Natural killer cell (primary cell): ENCODE measurements at places on chromosomes 7 and 10.

DNA sequence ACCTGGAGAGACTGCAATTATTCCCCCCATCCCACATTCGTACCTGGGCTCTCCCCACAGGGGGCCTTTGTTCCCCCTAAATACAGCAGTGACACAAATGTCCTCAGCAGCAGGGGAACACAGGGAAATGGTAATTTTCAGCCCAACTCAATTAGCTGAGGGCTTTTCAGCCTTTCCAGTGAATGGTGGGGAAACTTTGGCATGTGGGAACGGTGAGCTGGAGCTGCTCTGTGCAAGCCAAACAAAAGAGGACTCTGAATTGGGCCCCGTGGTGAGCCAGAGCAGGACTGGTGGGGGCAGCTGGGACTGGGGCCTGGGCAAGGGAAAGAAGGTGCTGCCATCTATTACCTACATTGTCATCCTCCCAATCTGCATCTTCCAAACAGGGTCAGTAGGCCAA lies 51.0 kb downstream of the FBXW4 start:
- H3K4me1 ChIP-seq, result no peaks in the 10 kb centered on the region
- peaks cover 21% of the 10 kb centered on the region for H3K36me3 ChIP-seq
- no peak for DNase-seq
- no peaks in the 10 kb centered on the region for H3K27me3 ChIP-seq
- H3K4me3 ChIP-seq, result no peak overlapping the region

GRCh38 chr7:64839910-64840309 lies 45.7 kb downstream of the ZNF138 start:
- no peak overlapping the region for H3K27ac ChIP-seq
- DNase-seq, result no peak
- no peak overlapping the region for H3K4me3 ChIP-seq
- no peaks in the 10 kb centered on the region for H3K4me1 ChIP-seq

- H3K4me1 ChIP-seq, result no peaks in the 10 kb centered on the region
- H3K36me3 ChIP-seq, result no peaks in the 10 kb centered on the region
- no peak overlapping the region for H3K4me3 ChIP-seq
- no peaks in the 10 kb centered on the region for H3K27me3 ChIP-seq
- no peak overlapping the region for H3K27ac ChIP-seq
Observed at GRCh38 chr7:34091321-34091917, 186.1 kb downstream of the BMPER start.

DNA sequence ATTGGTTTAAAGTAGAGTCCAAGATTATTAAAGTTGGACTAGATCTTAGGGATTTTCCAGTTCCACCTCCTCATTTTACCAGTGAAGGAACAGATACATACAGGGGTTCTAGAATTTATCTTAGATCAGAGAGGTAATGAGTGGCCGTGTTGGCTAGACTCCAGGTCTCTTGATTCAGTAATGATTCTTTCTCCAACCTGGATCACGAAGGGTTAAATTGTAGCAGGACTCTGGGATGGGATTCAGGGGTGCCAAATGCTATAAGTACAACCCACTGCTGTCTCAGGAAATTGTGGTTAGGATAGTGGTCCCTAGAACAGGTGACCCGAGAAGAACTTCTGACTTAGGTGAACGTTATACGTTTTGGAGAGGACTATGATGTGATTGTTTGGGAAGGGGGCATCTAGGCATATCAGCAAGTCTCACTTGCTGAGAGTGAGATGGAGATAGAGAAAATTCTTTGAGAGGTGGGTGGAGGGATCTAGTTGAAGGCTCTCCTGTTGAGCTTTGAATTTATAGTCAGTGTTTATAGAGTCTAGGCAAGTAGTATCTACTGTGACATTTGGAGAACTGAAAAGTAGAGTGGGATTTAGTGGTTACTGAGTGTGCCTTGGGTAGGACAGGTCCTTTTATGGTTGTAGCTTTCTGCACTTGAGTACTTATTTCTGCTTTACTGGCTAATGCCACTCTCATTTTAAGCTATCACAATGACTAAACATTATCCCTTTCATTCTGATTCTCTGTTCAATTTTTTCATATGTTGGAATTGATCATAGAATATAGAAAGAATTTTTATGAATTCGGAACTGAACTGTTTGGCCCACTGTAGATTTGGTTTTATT lies 58.3 kb downstream of the ST7 start:
- H3K36me3 ChIP-seq, result no peaks in the 10 kb centered on the region
- H3K4me1 ChIP-seq, result peaks cover 13% of the 10 kb centered on the region
- DNase-seq, result no peak
- H3K27ac ChIP-seq, result no peak overlapping the region
- no peak overlapping the region for H3K4me3 ChIP-seq

DNA sequence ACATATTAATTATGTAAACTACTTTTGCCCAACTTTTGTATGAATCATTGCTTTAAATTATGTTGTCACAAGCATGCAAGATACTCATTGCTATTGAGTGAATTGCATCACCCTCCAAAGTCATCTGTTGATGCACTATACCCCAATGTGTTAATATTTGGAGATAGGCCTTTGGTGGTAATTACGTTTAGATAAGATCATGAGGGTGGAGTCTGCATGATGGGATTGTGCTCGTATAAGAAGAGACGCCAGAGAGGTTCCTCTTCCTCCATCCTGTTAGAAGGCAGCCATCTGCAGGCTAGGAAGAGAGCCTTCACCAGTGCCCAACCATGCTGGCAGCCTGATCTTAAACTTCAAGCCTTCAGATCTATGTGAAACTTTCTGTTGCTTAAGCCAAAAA lies 95.3 kb upstream of the MAGI2 start:
- no peaks in the 10 kb centered on the region for H3K4me1 ChIP-seq
- no peak for DNase-seq
- H3K4me3 ChIP-seq, result no peak overlapping the region
- H3K27ac ChIP-seq, result no peak overlapping the region
- H3K27me3 ChIP-seq, result no peaks in the 10 kb centered on the region

- no peak overlapping the region for H3K27ac ChIP-seq
- no peak overlapping the region for H3K4me3 ChIP-seq
- peaks cover 9% of the 10 kb centered on the region for H3K4me1 ChIP-seq
Observed at GRCh38 chr10:70541736-70542564, 60.6 kb downstream of the PRF1 start.

DNA sequence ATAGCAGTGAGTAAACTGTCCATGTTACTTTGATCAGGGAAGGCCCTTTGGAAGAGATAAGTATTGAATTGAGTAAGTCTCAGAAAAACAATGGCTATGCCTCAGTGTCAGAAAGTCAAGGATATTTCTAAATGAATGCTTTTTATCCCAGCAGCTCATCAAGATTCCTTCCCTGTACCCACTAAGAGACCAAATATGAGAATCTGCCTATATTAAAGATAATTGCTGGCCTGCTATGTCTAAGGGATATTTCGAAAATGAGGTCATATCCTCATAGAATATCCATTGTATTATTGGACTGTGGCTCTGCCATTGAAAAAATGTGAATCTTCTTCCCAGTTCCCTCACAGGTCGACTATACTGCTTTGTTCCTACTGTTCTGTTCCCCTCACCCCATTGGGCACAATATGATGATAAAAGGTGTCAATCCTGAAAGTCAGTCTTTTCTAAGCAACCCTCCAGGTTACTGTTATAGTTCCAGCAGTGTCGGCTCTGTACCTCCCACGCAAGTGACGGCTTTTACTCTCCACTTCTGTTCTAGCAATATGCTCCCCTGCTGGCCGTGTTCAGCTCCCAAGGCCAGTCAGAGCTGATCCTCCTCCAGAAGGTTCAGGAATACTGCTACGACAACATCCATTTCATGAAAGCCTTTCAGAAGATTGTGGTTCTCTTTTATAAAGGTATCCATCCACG lies 51.7 kb downstream of the BZW2 start:
- no peak for DNase-seq
- H3K27me3 ChIP-seq, result no peaks in the 10 kb centered on the region
- no peaks in the 10 kb centered on the region for H3K4me1 ChIP-seq

DNA sequence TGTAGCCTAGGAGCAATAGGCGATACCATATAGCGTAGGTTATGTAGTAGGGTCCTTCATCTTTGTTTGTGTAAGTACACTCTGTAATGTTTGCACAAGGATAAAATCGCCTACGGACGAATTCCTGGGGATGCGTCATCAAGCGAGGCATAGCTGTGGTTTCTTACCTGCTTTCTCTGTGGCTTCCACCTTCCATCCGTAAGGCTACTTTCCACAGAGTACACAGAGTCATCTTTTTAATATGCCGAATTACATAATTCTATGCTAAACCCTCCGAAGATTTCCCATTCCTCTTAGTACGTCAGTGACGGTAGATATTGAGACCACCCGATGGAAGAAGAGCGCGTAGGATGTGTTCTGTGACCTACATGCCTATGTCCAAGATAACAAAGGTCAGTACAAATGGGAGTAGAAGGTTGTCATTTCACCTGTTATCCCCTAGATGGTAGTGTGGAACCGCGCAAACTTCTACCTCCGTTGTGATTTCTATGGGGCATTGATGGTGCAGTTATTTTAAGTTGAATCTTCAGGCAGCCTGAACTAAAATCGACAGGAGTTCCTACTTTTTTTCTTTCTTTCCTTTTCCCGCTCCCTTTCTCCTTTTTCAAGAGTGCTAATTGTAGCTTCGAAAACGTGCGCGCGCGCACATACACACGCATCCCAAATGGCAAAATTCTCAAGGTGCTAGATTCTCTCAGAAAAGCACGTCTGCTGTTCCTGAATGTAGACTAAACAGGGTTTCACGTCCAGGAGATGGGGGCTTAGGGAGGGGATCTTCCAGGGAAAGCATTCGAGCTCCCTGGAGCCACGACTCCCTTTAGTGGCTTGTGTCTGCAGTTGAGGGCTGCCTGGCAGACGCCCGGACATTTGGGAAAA lies 111.7 kb upstream of the MBL2 start:
- no peaks in the 10 kb centered on the region for H3K27me3 ChIP-seq
- DNase-seq, result no peak
- H3K27ac ChIP-seq, result no peak overlapping the region
- no peaks in the 10 kb centered on the region for H3K4me1 ChIP-seq
- no peaks in the 10 kb centered on the region for H3K36me3 ChIP-seq

DNA sequence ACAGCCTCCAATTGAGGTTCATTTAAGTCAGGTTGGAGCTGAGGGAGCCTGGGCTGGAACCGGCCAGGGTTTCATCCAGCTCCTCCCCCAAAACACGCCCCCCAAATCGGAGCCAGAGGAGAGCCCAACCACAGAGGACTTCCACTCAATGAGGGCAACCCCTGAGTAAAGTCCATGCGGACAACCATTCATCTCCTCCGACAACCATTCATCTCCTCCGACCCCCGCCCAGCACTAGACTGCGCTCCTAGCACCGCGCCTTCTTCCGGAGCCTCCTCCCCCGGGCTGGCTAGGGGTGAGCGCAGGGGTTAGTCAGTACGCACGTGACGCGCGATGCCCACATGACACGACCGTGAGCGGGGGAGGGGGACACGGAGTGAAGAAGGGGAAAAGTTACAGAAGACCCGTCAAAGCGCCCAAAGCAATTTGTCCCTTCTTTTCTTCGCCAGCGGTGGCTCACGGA lies 1.4 kb downstream of the MAGI2 start:
- no peaks in the 10 kb centered on the region for H3K36me3 ChIP-seq
- H3K27ac ChIP-seq, result no peak overlapping the region
- H3K4me1 ChIP-seq, result peaks cover 12% of the 10 kb centered on the region
- H3K27me3 ChIP-seq, result peaks cover 15% of the 10 kb centered on the region
- DNase-seq, result peak; percentile 22

DNA sequence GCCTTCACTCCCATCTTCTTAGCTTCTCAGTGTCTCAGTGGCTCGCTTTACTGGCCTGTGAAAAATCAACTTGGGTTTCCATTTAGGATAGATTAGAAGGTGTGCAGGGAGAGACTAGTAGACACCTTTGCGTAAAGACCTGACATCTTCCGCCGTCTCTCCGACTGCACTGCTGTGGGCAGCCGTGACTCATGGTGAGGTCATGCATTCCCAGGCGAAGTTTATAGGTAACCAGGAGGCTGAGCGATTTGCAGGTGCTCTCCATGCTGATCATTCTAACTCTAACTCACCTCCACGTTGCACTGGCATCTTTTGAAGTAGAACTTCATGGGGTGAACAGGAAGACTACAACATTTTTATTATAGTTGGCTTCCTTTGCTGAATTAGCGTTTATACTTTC lies 68.0 kb upstream of the ZNF438 start:
- no peaks in the 10 kb centered on the region for H3K36me3 ChIP-seq
- H3K27me3 ChIP-seq, result no peaks in the 10 kb centered on the region
- H3K4me3 ChIP-seq, result no peak overlapping the region
- H3K4me1 ChIP-seq, result peaks cover 8% of the 10 kb centered on the region

GRCh38 chr10:117246997-117247671 lies 6.2 kb downstream of the SLC18A2 start:
- DNase-seq, result no peak
- H3K36me3 ChIP-seq, result no peaks in the 10 kb centered on the region
- H3K27me3 ChIP-seq, result peaks cover 2% of the 10 kb centered on the region
- H3K27ac ChIP-seq, result no peak overlapping the region

DNA sequence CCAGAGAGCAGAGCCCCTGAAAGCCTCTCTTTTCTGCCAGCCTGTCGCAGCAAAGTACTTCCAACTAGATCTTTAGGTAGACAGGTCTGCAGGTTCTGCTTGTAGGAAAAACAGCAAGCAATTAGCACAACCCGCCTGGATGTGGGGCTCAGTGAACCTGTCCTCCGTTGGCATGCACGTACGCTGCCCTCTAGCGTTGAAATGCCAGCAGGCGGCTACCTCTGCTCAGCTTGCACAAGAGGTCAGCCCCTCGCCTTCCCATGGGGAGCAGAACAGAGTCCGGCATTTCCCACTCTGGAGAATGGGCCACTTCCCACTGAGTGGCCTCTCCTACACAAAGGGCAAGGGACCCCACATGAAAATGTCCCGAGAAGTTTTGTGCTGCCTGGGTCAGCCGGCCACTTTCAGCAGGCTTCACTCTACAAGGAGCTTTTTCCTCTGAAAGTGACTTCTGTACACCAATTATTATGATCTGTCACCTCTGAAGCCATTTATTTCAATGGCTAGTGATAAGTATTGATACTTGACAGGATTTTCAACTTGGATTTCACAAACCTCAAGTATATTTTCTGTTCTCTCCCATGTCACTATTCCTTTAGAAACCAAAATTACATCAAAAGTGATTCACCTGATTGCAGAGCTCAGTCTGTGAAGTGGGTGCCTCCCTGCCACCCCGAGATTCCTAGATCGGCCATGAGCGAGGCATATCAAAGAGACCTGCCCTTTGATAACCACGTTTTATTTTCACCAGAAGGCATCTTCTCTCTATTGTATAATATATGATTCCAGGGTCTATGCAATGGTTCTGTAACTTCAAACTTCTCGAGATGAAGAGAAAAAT lies 56.7 kb downstream of the JCAD start:
- H3K4me3 ChIP-seq, result no peak overlapping the region
- no peak overlapping the region for H3K27ac ChIP-seq
- no peaks in the 10 kb centered on the region for H3K36me3 ChIP-seq
- DNase-seq, result peak; percentile 43
- H3K27me3 ChIP-seq, result peaks cover 4% of the 10 kb centered on the region
- no peaks in the 10 kb centered on the region for H3K4me1 ChIP-seq
